ENCODE measurements at places on chromosomes 1 and 21.

DNA sequence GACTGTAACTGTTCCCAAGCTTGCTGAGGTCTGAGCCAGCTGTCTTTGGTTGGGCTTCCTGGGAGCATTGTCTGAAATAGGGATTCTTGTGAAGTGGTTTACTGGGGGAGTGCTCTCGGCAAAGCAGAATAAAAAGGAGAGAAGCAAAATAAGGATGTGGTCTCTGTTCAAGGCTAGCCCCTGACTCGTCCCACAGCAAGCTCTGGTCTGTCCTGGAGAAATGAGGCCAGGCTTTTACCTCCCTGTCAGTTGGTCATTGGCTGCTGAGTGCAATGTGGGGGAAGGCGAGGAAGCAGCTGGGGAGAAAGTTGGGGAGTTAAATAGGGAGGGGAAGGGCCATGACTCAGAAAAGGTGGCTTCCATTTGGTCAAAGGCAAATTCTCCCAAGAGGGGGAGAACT, 303.9 kb upstream of the DUSP10 start:
- no peak for DNase-seq

DNA sequence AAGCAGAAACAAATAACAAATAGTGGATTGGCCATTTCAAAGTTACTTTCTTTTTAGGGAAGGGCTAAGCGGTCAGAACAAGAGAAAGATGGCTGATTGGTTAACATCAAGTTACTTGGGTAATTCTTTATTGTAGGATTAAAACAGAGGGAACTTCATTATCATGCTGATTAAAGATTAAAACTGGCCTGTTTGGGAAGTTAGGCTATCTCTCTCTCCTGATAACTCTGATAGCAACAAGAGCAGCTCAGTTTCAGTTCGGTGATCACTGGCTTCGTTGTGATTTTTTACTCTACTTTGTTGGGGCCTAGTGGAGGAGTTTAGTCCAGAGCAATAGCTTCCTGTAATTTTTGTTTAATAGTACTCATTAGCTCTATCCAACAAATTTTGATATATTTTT, 20.5 kb upstream of the COP1 start:
- DNase-seq = no peak

GRCh38 chr1:82453511-82454185, 652.9 kb downstream of the ADGRL2 start:
- no peak for DNase-seq

DNA sequence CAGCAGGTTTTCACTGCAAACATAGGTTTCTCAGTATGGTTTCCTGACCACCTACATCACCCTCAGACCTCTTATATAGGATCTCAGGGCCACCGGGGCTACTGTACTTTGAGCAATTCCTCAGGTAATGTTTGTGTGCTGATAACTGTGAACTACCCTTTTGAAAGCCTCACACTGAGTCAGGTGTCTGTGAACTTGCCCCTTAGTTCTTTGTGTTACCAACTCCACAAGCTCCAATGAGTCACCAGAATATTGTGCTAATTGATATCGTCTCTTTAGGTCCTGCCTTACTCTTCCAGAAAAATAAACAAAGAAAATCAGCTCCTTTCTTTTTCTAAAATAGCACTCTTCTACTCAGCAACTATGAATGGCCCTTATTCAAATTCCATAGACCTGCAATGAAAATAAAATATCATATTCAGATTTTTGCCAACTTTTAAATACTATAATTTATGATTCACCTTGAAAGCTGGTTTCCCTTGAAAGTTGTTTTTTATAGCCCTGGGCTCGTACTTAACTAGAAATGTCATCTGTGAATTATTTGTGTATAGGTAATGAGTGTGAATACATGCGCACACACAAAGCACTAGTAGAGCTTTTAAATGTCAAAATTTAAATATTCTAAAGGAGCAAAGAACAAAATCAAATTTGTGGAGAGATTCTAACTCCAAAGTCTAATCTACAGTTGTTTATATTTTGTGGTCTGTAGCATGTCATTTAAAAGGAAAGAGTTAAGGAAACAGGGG, 88.1 kb upstream of the WARS2 start:
- no peak for DNase-seq

- DNase-seq = no peak
These were observed at the start of gene TEKT2 for GRCh38 chr1:36083635-36084496. TSS of gene TEKT2 (plus strand) at chr1:36084094. CDS start at chr1:36084922, 828 bp downstream.

GRCh38 chr1:230901671-230902070, 33.4 kb upstream of the C1orf198 start:
- no peak for DNase-seq

- no peak for DNase-seq
These were observed 72.1 kb downstream of the DNM3 start for GRCh38 chr1:171913385-171913784.

GRCh38 chr1:221704306-221704705, 37.6 kb downstream of the DUSP10 start:
- no peak for DNase-seq

- DNase-seq = no peak
These were observed 29.4 kb upstream of the PIGC start for GRCh38 chr1:172473302-172473701.

DNA sequence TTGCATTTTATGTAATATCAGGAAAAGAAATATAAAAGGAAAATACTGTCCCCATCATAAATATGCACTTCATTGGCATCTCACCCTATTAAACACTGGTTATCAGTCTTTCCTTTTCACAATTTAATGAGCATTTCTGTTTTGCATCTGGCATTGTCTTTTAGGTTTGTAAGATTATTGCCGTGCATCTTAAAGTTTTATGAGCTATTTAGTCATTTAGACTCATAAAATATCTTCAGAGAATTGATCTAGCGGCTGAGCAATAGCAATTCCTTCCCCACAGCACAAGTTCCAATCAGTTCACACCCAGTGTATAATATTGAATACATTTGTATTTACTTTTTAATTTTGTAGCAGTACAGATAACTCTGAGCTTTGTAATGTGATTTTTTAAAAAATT, 112.3 kb upstream of the C1orf105 start:
- no peak for DNase-seq

- no peak for DNase-seq
These were observed 128.9 kb downstream of the GRIK1 start for GRCh38 chr21:29810871-29811270.

DNA sequence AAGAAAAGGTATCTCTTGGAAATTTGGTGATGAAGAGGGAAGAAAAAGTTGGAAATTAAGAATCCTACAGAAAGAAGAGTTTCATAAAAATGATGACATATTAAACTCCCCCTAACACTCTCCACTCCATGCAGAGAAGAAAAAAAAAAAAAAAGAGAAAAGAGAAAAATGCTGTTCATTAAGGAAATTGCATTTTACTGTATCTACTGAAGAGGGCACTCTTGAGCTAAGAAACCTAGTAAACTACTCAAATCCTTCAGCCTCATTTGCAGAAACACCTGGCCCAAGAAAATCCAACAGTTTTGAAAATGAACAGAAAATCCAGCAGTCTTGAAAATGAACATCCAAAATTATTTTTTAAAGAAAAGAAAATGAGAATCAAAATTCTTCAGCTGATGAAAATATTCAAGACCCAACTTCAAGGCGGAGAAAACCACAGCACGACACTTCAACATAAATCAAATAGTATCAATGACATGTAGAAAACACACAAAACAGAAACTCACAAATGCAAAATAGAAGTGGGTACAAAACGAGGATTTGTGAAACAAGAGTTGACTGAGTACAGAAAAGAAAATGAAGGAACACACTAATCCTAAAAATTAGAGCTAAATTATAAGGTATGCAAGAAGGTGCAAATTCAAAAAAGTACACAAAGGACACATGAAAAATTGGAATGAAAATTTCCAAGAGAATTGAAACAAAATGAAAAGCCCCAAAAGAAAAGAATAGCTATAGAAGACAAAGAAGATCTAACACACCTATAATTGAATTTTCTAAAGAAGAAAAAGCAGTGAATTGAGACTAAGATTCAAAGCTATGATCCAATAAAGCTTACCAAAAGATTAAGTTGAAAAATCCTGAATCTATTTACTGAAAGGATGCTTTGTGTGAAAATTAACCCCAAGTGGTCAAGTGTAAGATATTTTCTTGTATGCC, 73.2 kb upstream of the DNAJC6 start:
- DNase-seq = no peak

DNA sequence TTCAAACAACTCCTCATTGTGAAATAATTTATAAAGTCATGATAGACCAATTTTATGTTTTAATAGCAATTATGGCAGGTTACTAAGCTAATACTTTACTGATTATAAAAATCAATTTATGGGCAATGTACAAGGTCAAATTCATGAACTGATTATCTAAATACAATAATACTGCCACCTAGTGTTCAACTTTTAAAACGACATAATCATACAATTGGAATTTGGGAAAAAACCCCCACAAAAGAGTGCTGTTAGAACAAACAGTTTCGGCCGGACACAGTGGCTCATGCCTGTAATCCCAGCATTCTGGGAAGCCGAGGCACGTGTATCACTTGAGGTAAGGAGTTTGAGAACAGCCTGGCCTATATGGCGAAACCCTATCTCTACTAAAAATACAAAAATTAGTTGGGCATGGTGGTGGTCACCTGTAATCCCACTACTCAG, 14.0 kb downstream of the GTF2B start:
- DNase-seq = no peak

GRCh38 chr1:85088408-85088784, 40.1 kb upstream of the MCOLN3 start:
- no peak for DNase-seq

GRCh38 chr1:155206891-155207805, 549 bp downstream of the THBS3 start:
- DNase-seq = peak; percentile 91

GRCh38 chr1:154154534-154155191, at the start of gene NUP210L:
TSS of gene NUP210L (minus strand) at chr1:154155073.
- no peak for DNase-seq

GRCh38 chr1:192805832-192806323, 3.0 kb upstream of the RGS2 start:
- no peak for DNase-seq

DNA sequence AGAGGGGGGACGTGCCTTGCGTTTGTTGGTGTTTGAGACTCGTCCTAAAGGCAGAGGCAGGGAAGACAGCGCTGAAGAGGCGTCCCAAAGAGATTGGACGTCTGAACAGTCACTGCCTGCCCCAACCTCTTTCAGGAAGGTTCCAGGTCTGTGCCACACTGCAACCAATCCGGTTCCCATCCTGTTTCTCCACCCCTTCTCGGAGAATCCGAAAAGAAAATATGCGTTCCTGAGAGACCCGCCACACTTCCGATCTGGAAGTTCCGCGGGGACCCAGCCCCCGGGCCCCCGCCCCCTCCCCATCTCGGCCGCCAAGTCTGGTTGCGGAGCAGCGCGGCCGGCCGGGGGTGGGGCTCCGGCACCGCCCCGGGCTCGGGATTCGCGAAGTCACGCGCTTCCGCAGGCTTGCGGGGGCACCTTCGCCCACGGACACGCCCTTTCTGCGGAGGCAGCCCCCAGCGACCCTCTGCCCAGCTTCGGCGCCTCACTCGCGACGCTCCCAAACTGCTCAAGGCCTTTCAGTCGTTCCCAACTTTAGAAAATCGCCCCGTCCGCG, 124.5 kb upstream of the DPYD start:
- DNase-seq = no peak

DNA sequence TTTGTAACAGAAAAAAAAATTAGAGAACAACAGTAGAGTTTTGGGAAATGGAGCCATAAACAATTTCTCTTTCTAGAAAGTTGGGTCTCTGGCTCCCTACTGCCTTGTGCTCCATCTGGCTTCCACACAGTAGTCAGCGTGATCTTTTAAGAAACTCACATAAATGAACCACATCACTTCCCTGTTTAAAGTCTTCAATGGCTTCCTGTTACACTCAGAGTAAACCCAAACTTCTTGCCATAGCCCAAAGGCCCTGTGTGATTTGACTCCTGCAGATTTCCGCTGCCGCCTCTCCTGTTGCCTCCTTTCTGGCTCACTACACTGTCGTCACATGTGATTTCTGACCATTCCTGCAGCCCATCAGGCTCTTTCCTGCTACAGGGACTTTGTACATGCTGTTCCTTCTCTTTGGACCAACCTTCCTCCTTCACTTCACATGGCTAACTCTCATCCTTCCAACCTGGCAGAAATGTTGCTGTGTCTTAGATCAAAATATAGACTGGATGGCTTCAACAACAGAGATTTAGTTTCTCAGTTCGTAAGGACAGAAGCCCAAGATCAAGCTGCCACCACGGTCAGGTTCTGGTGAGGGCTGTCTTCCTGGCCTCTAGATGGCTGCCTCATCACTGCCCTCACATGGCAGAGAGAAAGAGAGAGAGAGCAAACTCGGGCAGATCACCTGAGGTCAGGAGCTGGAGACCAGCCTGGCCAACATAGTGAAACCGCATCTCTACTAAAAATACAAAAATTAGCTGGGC, 34.0 kb downstream of the OPRD1 start:
- no peak for DNase-seq

- no peak for DNase-seq
These were observed 11.3 kb upstream of the NUP210L start for GRCh38 chr1:154166207-154166606.

- no peak for DNase-seq
These were observed 154.6 kb downstream of the PLPPR5 start for GRCh38 chr1:98849969-98850636.

DNA sequence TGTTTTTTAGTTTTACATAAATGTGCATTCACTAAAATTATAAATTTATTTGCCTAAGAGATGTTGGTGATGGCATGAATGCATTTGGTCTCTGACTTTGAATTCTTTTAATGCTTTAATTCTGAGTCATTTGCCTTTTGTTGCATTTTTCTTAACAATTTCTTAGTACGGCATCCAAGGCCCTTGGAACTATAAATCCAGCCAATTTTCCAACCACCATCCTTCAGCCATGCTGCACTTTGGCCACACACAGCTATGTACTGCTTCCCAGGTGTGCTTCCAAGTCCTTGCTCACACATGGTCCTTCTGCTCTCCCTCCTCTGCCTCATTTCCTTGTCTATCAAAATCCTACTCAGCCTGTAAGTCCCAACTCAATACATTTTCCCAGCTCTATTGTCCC, 161.0 kb downstream of the DHRS3 start:
- DNase-seq = no peak

Data from stimulated activated CD8-positive, alpha-beta memory T cell treated with anti-CD3 and anti-CD28 coated beads, Interleukin-4, amount 100 ng/mL, for 1 hour (primary cell).